NCI-H2081 (cell line): ENCODE measurements at places on chromosomes 3 and 15.

DNA sequence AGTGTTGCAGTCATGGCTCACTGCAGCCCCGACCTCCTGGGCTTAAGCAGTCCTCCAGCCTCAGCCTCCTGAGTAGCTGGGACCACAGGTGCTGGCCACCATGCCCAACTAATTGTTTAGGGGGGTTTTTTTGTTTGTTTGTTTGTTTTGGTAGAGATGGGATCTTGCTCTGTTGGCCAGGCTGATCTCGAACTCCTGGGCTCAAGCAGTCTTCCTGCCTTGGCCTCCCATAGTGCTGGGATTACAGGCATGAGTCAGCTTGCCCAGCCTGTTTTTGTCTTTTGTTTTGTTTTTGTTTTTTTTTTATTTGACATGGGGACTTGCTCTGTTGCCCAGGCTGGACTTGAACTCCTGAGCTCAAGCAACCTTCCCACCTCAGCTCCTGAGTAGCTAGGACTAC, 17.4 kb downstream of the NDUFB5 start:
- DNase-seq: no peak

- DNase-seq: no peak
Measured at GRCh38 chr15:27846722-27847395, 252.3 kb downstream of the OCA2 start.

DNA sequence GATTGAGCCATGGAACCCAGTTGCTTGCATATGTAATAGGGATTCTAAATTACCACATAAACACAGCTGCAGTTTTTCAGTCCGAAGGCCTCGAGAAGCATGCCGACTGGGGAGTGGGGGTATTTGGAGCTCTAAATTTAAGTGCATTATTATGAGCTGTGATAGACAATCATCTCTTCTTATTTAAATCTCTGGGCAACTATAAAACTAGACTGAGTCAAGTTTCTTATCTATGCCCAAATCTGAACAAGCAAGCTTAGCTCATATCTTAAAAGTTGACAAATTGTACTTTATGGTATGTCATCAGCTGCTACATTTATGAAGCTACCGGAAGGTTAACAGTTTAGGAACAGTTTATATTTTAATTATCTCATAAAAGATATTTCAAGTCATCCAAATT, 19.5 kb upstream of the THRB start:
- no peak for DNase-seq

- no peak for DNase-seq
Measured at GRCh38 chr3:50327129-50327528, 894 bp downstream of the TUSC2 start.

DNA sequence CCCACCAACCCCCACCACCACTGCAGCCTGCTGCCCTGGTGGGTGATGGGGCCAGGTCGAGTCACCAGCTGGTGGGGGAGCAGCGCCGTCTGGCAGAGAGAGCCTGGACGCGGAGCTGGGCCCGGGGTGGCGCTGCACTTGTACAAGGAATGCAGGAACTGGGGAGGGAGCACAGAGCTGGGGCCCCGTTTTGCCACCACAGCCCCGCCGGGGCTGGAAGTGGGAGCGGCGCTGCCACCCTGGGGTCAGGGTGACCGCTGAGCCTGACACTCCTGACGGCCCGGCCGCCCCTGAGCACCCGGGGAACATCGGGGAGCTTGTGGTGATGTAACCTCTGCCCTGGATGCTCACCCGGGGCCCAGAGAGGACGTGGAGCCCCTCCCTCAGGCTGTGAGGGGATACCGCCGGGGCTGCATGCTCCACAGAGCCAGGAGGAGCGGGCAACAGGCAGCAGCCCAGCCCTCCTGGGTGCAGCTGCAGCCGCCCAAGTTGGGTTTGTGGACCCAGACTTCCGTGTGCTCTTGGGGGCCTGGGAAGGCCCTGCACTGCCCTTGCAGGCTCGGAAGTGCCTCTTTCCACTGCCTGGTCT, 32.6 kb upstream of the IREB2 start:
- DNase-seq: no peak

DNA sequence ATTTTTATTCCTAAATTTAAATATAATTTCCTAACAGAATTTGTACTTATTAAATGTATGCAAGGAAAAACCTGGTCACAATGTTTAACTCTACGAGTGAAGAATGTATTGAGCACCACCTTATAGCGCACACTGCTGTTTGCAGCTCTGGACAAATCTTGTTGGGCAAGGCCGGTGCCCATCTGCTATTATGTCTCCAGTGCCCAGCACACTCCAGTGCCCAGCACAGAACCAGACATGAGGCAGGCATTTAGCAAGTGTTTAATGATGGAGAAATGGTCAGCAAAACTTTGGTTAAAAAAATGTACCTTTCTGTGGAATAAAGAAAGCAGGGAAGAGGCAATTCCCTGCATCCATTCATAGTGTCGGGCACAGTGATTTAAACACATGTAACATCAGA, 254.7 kb upstream of the TRIM42 start:
- no peak for DNase-seq

DNA sequence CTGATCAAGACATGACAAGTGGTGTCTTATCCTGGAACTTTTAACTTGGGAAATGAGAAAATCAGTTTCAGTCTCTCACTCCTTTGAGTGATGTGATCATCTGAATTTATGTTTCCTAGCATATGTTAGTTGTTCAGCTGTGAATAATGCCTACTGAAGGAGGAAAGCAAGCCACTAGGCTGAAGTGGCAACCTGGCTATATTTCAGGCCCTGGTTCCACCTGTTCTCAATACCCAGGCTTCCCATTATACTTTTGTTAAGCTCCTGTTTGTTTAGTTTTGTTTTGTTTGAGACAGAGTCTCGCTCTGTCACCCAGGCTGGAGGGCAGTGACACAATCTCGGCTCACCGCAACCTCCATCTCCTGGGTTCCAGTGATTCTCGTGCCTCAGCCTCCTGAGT, 243.8 kb downstream of the ALCAM start:
- no peak for DNase-seq
